Kidney (tissue), 22 donors: ENCODE measurements at places on chromosomes 3 and 15. TPM values are rescaled to one million over a fixed set of nuclear protein-coding genes. Genes with fewer than 3 reads are reported as not detected.

GRCh38 chr3:60742606-60743145 lies 508.6 kb downstream of the FHIT start:
- no peaks in the 10 kb centered on the region for H3K36me3 ChIP-seq
- no peak overlapping the region for H3K4me3 ChIP-seq
- no peaks in the 10 kb centered on the region for H3K27me3 ChIP-seq
- no peak for DNase-seq
- H3K27ac ChIP-seq: no peak overlapping the region

- H3K4me1 ChIP-seq: no peaks in the 10 kb centered on the region
- DNase-seq: no peak
- H3K27me3 ChIP-seq: no peaks in the 10 kb centered on the region
- no peak overlapping the region for H3K27ac ChIP-seq
- no peaks in the 10 kb centered on the region for H3K36me3 ChIP-seq
Measured at GRCh38 chr15:100777821-100778220, 101.8 kb upstream of the ALDH1A3 start.

DNA sequence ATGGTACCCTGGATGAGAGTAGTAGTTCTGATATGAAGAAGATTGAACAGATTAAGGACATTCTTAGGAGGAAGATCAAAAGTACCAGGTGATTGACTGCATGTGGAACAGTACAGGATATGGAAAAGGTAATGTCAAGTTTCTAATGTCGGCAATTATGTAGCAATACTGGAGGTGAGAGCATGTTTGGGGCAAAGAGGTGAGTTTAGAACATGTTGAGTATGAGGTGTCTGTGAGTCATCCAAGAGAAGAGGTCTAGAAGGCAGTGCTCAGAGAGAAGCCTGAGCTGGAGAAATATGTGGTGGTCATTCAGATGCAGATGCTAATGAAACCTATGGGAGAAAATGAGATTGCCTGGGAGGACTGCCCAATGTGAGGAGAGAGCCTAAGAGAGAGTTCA lies 305.6 kb downstream of the ZBTB20 start:
- H3K27ac ChIP-seq: no peak overlapping the region
- H3K4me1 ChIP-seq: no peaks in the 10 kb centered on the region
- H3K36me3 ChIP-seq: no peaks in the 10 kb centered on the region
- H3K27me3 ChIP-seq: no peaks in the 10 kb centered on the region

GRCh38 chr3:187066228-187066995 lies 72.9 kb downstream of the RPL39L start:
- DNase-seq: no peak
- H3K27ac ChIP-seq: no peak overlapping the region
- no peaks in the 10 kb centered on the region for H3K4me1 ChIP-seq
- H3K4me3 ChIP-seq: no peak overlapping the region
- no peaks in the 10 kb centered on the region for H3K27me3 ChIP-seq
- H3K36me3 ChIP-seq: no peaks in the 10 kb centered on the region

Gene HHLA2
- 5.1 TPM for total RNA-seq

DNA sequence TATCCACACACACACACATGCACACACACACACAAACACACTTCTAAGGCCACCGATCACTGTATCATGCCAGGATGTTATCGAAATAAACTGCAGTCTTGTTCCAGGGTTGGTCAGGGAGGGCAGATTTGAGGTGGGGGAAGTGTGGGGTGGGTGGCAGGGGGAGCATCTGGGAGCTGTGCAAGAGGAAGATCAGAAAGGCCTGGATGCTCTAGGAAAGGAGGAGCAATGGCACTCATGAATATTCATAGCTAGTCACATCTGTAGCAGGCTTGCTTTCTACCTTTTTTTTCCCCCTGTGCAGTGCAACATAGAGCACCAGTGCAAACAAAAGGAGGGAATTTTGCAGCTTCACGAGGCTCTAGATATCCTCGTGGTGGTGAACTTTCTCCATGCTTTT lies 84.9 kb downstream of the MEIS2 start:
- H3K27ac ChIP-seq: no peak overlapping the region
- no peak overlapping the region for H3K4me3 ChIP-seq
- peaks cover 5% of the 10 kb centered on the region for H3K4me1 ChIP-seq
- DNase-seq: no peak

Gene C3orf49
- total RNA-seq: not detected

GRCh38 chr3:178112134-178112533 lies 424.1 kb upstream of the KCNMB2 start:
- H3K4me3 ChIP-seq: no peak overlapping the region
- DNase-seq: no peak
- H3K36me3 ChIP-seq: no peaks in the 10 kb centered on the region
- H3K27ac ChIP-seq: no peak overlapping the region
- H3K4me1 ChIP-seq: no peaks in the 10 kb centered on the region
- no peaks in the 10 kb centered on the region for H3K27me3 ChIP-seq

GRCh38 chr15:59401824-59402569 lies 29.3 kb upstream of the MYO1E start:
- H3K27me3 ChIP-seq: no peaks in the 10 kb centered on the region
- H3K4me1 ChIP-seq: no peaks in the 10 kb centered on the region
- H3K36me3 ChIP-seq: no peaks in the 10 kb centered on the region
- H3K27ac ChIP-seq: no peak overlapping the region
- DNase-seq: no peak

Gene SLC28A1
- 12.8 TPM for total RNA-seq

- no peaks in the 10 kb centered on the region for H3K36me3 ChIP-seq
- no peak overlapping the region for H3K4me3 ChIP-seq
Measured at GRCh38 chr15:49987198-49987785, 131.7 kb downstream of the ATP8B4 start.

DNA sequence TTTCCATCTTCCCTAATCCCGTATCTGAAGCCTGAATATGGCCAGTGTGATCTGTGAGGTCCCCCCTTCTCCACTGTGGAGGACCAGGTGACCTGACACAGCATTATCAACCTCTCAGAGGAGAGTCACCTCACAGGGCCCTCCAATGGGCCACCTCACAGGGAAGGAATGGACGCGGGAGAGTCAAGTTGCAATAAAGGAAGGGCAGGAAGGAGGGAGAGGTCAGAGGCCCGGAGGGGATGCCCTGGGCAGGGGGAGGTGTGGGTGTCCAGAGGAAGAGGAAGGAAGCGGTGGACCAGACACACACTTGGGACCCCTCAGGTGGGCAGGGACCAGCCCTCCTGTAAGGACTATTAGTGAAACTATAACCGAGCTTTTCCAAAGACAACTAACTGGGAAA lies 14.6 kb upstream of the LRRC15 start:
- no peaks in the 10 kb centered on the region for H3K4me1 ChIP-seq
- H3K27me3 ChIP-seq: no peaks in the 10 kb centered on the region
- H3K27ac ChIP-seq: no peak overlapping the region

Gene SERINC4
- 0.13 TPM for total RNA-seq

DNA sequence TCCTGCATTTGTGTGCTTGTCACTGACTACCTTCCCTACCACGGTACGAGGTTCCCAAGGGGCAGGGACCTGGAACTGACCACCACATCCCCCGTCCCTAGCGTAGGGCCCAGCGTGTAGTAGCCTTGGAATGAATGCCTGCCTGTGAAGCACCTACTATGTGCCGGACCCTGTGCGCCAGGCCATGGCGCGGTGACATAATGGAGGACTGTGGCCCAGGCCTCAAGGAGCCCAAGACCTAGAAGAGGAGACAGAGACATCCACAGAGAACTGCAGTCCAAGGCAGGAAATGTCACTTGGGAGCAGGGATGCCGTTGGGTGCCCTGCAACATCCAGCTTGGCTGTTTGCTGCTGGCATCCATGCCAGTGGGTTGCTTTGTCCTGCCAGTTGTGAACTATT lies 71.9 kb upstream of the SLC6A6 start:
- H3K4me3 ChIP-seq: no peak overlapping the region
- no peak overlapping the region for H3K27ac ChIP-seq
- DNase-seq: no peak
- H3K27me3 ChIP-seq: no peaks in the 10 kb centered on the region

DNA sequence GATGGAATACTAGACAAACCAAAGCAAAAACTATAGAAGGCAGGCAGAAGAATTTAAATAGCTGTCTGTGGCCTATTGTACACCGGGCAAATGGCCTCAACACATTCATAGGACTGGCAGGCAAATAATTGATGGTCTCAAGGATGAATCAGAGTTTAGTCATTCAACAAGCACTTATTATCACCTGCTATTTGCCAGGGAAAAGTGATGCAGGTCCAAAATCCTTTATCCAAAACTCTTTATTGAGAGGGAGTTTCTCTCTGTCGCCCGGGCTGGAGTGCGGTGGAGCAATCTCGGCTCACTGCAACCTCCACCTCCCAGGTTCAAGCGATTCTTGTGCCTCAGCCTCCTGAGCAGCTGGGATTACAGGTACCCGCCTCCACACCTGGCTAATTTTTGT lies 2.3 kb downstream of the EIF2AK4 start:
- no peaks in the 10 kb centered on the region for H3K27me3 ChIP-seq
- no peak for DNase-seq
- no peaks in the 10 kb centered on the region for H3K36me3 ChIP-seq
- no peak overlapping the region for H3K4me3 ChIP-seq
- H3K4me1 ChIP-seq: peaks cover 5% of the 10 kb centered on the region

DNA sequence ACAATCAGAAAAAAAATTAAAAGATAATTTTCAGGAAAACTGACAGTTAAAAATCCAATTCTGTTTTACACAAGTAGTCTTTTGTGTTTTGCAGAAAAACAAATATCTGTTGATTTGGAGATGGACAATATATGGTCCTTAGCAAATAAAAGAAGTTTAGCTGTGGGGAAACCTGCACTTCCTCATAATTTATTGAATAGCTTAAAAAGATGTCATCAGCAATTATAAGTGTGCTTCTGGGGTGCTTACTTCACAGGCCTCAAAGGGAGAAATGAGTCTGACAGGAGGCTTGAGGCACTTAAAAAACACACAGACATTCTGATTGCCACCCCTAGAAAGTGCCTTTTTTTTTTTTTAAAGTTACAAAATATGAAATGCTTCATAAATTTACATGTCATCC lies 31.6 kb upstream of the CERS3 start:
- H3K36me3 ChIP-seq: no peaks in the 10 kb centered on the region
- no peaks in the 10 kb centered on the region for H3K27me3 ChIP-seq
- no peaks in the 10 kb centered on the region for H3K4me1 ChIP-seq
- no peak overlapping the region for H3K27ac ChIP-seq
- DNase-seq: no peak

GRCh38 chr3:48562367-48563095 lies 1.1 kb downstream of the UCN2 start:
- peaks cover 26% of the 10 kb centered on the region for H3K4me1 ChIP-seq
- H3K4me3 ChIP-seq: no peak overlapping the region
- no peak for DNase-seq
- no peaks in the 10 kb centered on the region for H3K36me3 ChIP-seq
- H3K27me3 ChIP-seq: no peaks in the 10 kb centered on the region

GRCh38 chr15:36738817-36739216 lies 159.4 kb downstream of the CDIN1 start:
- H3K4me1 ChIP-seq: no peaks in the 10 kb centered on the region
- no peak overlapping the region for H3K27ac ChIP-seq
- no peaks in the 10 kb centered on the region for H3K27me3 ChIP-seq
- DNase-seq: no peak
- H3K4me3 ChIP-seq: no peak overlapping the region

Gene CYP1A1
- 0.13 TPM for total RNA-seq

DNA sequence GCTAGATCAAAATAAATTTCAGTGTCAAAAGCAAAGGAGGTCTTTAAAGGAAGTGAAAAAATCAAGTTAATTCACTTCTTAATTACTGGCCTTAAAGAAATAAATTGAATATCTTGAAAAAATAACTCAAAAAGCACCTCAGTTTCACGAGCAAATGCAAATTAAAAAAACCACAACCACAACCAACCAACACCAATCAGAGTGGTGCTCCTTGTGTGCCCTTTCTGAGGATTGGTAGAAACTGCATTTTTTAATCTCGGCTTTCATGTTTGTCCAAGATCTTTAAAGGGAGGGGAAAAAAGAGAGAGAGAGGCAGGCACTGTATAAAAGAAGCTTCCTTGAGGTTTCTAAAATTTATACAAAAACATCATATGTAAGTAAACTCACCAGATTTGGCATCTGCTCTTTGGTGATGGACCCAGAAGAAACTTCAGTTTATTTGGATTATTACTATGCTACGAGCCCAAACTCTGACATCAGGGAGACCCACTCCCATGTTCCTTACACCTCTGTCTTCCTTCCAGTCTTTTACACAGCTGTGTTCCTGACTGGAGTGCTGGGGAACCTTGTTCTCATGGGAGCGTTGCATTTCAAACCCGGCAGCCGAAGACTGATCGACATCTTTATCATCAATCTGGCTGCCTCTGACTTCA lies at the start of gene GPR15:
Gene GPR15 (plus strand): TSS at position 357 of the 653 bp plus-strand sequence. CDS start 56 bp downstream, at position 413.
- H3K4me1 ChIP-seq: no peaks in the 10 kb centered on the region
- no peaks in the 10 kb centered on the region for H3K27me3 ChIP-seq
- no peak within 1 kb of the TSS for H3K27ac ChIP-seq
- no peak for DNase-seq
- H3K4me3 ChIP-seq: no peak within 1 kb of the TSS
- H3K36me3 ChIP-seq: no peaks in the 10 kb centered on the region

DNA sequence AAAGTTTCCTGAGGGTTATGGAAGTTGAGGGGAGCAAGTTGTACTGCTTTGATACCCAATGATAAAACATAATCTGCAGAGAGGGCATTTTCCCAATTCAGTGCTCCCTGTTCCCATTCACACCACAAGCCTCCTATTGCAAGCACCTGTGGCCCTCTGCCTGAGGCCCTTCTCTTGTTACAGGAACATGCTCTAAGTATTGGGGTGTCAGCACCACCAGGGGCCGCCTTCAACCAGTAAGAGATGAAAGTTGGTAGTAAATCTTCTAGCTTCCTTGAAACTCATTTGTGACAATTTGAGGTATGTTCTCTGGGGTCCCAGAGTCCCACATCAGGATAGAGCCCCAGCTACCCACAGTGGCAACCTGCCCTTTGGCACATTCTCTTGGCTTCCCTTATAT lies 265.4 kb upstream of the ARHGEF26 start:
- H3K27me3 ChIP-seq: no peaks in the 10 kb centered on the region
- no peaks in the 10 kb centered on the region for H3K36me3 ChIP-seq
- no peaks in the 10 kb centered on the region for H3K4me1 ChIP-seq
- no peak overlapping the region for H3K4me3 ChIP-seq
- DNase-seq: no peak
- no peak overlapping the region for H3K27ac ChIP-seq

DNA sequence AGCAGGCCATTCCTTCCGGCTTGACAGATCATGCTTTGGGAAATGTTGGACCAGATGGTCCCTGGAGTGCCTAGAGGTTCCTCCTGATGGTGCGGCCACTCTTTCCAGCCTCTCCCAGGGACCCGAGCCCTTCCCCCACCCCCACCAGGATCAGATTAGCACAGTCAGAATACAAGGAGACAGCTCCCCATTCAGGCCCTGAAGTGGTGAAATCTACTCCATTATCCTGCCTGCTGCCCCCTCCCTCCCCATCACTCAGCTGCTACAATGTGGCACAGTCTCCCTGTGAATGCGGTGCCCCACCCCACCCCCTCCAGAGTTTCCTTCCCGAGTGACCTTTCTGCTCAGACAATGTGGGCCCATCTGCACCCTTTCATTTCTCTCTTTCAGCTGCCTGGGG lies 29.4 kb downstream of the RNU5B-1 start:
- no peak overlapping the region for H3K27ac ChIP-seq
- DNase-seq: no peak
- H3K36me3 ChIP-seq: no peaks in the 10 kb centered on the region
- no peaks in the 10 kb centered on the region for H3K27me3 ChIP-seq
- no peak overlapping the region for H3K4me3 ChIP-seq

GRCh38 chr3:27536491-27536890 lies 52.3 kb upstream of the SLC4A7 start:
- no peak for DNase-seq
- H3K27ac ChIP-seq: no peak overlapping the region
- no peak overlapping the region for H3K4me3 ChIP-seq
- H3K36me3 ChIP-seq: no peaks in the 10 kb centered on the region
- H3K4me1 ChIP-seq: no peaks in the 10 kb centered on the region

GRCh38 chr3:133138017-133138416 lies 99.8 kb downstream of the TMEM108 start:
- H3K4me1 ChIP-seq: no peaks in the 10 kb centered on the region
- no peak for DNase-seq
- no peak overlapping the region for H3K4me3 ChIP-seq
- H3K27ac ChIP-seq: no peak overlapping the region
- no peaks in the 10 kb centered on the region for H3K36me3 ChIP-seq
